ENCODE measurements at places on chromosomes 4 and X.

GRCh38 chr4:142077048-142077447, 440.7 kb downstream of the IL15 start:
- DNase-seq = no peak
- no peak overlapping the region for H3K27ac ChIP-seq
- no peaks in the 10 kb centered on the region for H3K4me1 ChIP-seq
- peaks cover 19% of the 10 kb centered on the region for H3K36me3 ChIP-seq
- H3K27me3 ChIP-seq = no peaks in the 10 kb centered on the region

- DNase-seq = no peak
- H3K36me3 ChIP-seq = no peaks in the 10 kb centered on the region
- no peak within 1 kb of the TSS for H3K27ac ChIP-seq
- no peaks in the 10 kb centered on the region for H3K27me3 ChIP-seq
- H3K4me3 ChIP-seq = no peak within 1 kb of the TSS
These were observed at the start of gene GABRB1 for GRCh38 chr4:47031011-47031678. Gene GABRB1 (plus strand): TSS chr4:47031567.

DNA sequence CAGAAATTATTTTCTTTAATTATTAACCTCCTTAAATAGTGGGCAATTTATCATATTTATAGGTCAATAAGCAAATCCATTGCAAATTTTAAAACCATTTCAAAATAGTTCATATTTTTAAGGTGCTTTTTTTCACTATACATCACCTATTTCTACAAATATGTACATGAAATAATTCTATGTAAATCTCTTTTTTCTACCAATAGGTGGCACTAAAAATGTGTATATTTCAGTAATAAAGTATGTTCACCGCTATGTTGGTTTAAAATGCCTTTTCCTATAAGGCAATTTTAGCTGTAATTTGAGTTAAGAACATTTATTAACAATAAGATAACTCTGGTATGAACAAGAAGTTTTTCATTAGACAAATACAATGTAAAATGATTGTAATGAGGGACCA, 672.2 kb downstream of the KCTD8 start:
- H3K4me1 ChIP-seq = no peaks in the 10 kb centered on the region
- H3K27me3 ChIP-seq = no peaks in the 10 kb centered on the region
- no peak overlapping the region for H3K4me3 ChIP-seq

DNA sequence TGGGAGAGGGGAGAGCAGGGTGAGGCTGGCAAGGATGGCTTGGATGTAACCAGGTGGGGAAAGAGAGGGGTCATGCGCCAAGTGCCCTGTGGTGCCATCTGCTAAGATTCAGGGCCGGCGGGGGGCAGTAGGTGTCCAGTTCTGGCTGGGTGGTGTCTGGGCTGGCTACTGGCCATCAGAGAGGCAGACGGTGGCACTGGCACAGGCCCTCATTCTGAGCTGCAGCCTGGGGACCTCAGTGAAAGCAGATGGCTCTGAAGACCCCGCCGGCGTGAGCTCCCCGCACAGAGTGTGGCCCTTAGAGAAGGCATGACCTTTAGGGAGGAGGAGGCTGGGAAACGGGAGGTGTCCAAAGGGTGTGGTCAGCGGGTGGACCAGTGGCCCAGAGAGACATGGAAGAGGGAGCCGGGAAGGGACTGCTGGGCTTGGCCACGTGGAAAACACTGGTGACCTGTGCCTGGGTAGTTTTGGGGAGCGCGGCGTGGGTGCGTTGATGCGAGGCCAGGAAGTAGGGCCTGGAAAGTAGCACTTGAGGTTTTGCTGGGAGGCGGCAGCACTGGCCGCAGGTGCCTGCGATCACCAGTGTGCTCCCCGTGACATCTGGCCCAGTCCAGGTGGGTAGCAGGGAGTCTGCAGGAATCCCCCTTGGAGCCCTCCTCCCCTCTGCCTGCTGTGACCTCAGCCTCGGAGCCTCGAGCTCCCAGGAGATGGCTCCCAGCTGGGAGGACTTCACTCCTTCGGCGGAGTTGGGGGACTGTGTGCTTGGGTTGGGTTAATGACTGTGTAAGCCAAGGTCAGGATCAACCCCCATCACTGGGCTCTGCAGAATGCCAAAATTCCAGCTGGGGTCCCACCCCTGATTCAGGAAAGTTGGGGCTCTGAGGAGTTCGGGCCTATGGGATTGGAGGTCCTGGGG, 9.3 kb upstream of the SH3TC1 start:
- no peak overlapping the region for H3K4me3 ChIP-seq
- H3K4me1 ChIP-seq = no peaks in the 10 kb centered on the region
- no peaks in the 10 kb centered on the region for H3K27me3 ChIP-seq

GRCh38 chr4:123339507-123340380, 56.9 kb upstream of the SPRY1 start:
- no peaks in the 10 kb centered on the region for H3K4me1 ChIP-seq
- no peaks in the 10 kb centered on the region for H3K36me3 ChIP-seq
- no peaks in the 10 kb centered on the region for H3K27me3 ChIP-seq
- no peak overlapping the region for H3K4me3 ChIP-seq
- no peak for DNase-seq

GRCh38 chrX:118495958-118496762, 545 bp downstream of the DOCK11 start:
- no peaks in the 10 kb centered on the region for H3K36me3 ChIP-seq
- H3K27me3 ChIP-seq = no peaks in the 10 kb centered on the region
- H3K4me3 ChIP-seq = peak overlapping the region; percentile 90
- peaks cover 30% of the 10 kb centered on the region for H3K4me1 ChIP-seq
- peak; percentile 82 for DNase-seq

DNA sequence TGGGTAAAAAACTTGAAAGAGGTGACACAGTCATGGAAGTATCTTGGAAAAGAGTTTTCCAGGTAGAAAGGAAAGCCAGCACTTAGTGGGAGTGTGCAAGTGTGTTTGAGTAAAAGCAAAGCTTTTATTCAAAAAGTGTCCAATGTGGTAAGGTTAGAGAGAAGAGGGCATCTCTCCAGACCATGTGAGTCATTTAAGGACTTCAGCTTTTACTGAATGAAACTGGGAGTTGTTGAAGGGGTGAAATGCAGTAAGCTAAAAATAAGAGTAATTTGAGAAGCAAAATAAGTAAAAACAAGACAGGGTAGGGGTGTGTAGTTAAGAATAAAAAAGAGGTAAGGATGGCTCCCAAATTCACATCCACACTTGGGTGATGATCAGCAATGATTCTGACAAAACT, 238.9 kb downstream of the SLC7A11 start:
- no peaks in the 10 kb centered on the region for H3K4me1 ChIP-seq
- DNase-seq = no peak
- H3K27ac ChIP-seq = no peak overlapping the region

GRCh38 chrX:138745196-138745595, 33.7 kb upstream of the FGF13 start:
- H3K4me3 ChIP-seq = no peak overlapping the region
- no peaks in the 10 kb centered on the region for H3K36me3 ChIP-seq
- no peaks in the 10 kb centered on the region for H3K4me1 ChIP-seq
- DNase-seq = peak; percentile 11

Measured in DND-41 (cell line).